ENCODE measurements at places on chromosomes 2 and 18.

DNA sequence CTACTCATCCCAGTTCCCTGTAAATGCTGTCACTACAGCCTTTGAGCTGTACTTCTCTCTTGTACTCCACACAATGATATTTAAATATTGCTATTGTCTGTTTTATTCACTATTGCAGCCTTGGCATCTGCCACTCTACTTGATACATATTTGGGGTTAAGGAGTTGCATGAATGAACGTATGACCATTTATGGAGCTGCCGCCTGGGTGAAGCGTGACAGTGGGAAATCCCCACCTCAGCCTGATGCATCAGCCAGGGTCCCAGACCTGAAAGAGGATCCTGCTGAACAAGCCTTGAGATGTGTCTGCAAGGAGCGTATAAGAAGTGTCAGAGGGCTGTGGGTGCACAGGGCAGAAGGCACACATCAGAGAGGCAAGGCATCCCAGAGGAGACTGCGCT lies 39.1 kb downstream of the MRPL35 start:
- DNase-seq: no peak

GRCh38 chr18:36464126-36464651 lies 166.7 kb downstream of the FHOD3 start:
- no peak for DNase-seq

GRCh38 chr18:71902482-71902881 lies 641.7 kb downstream of the CBLN2 start:
- DNase-seq: no peak

GRCh38 chr2:128765811-128766210 lies 447.1 kb upstream of the HS6ST1 start:
- DNase-seq: no peak

DNA sequence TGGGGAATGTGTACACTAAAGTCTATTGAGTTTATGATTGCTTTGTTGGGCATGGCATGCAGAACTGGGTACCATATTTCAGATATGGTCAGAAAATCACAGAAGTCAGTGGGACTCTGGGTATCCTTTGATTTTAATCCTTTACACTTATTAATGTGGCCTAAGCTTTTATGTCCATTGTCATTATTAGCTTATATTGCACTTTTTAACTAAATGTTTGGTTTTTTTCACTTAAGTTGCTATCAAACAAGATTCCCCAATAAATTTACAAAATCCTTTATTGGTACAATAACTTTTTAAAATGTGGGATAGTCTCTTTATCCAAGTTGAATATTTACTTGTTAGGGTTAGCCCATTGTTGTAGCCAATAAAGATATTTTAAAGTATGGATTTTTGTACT lies 234.1 kb upstream of the NRP2 start:
- DNase-seq: no peak

- no peak for DNase-seq
These were observed 9.1 kb downstream of the LCLAT1 start for GRCh38 chr2:30456106-30456505.

DNA sequence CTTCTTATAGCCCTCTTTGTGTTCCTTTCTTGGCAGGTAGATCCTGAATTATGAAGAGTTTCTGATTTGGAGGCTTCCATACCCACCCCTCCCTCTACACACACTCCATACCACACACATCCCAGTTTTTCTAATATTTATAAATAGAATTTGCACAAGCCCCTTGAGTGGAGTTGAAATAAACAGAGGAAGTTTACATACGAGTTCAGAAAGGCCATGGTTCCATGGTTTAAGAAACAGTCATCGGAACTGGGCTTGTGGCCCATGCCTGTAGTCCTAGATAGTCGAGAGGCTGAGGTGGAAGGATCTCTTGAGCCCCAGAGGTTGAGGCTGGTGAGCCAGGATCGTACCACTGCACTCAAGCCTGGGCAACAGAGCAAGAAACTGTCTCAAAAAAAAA lies 62.7 kb upstream of the TANC1 start:
- DNase-seq: no peak

GRCh38 chr18:78792094-78792493 lies 187.5 kb upstream of the SALL3 start:
- no peak for DNase-seq

DNA sequence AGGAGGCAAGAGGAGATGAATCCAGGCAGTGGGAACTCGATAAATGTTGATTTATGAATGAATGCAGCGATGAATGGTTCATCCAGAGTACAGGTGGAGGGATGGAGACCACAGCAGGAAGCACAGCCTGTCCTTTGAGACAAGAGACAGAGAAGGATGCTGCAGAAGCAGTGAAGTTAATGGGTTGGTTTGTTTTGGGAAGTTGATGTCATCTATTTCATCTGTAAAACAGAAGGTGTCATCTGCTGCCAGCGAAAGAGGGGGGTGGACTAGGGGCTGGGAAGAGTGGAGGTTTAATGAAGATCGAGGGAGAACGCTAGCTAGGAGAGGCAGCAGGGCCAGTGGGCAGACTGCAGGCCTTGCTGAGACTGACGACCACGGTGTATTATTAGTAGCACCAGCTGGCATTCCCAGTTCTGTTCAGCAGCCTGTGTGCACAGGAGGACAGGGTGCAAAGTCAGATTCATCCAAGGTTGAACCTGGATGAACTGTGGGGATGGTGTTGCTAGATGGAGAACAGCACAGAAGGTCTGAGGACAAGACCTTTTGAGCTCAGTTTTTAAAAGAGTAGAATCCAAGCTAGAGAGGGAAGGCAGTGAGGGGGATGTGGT lies 120.3 kb upstream of the CAPN13 start:
- DNase-seq: no peak

DNA sequence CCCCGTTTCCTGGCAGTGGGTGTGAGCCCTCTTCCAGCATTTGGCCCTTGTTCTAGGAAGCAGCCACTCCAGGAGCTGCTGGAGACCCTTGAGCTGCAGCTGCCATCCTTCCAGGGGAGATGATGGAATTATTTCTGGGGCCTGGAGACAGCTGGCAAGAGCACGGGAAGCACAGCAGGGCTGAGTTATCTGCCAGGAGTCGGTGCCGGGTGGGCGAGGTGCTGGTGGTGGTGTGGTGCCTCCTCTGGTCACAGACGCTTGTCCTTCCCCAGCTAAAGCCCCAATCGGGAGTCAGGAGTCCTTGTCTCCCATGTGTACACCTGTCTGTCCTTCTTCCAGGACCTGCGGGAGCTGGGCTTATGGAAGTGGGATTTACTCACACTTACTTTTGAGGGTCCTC lies 36.0 kb downstream of the DPYSL5 start:
- no peak for DNase-seq

DNA sequence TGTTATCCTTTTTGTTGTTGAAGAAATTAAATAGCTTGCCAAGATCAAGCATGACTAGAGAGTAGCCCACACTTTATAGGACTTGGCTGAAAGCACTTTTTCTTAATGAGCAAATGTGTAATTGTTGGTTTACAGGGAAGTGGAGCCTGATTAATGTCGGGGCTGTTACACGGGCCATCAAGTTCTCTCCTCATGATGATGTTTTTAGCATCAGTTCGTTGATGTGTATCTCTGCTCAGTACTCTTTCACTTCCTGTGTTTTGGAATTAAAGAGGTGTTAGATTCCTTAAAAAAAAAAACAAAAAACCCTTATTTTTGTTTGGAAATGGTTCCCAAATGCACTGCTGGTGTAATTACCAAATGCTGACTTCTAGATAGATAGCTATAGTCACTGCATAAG lies 114.2 kb downstream of the PTPRM start:
- DNase-seq: no peak

DNA sequence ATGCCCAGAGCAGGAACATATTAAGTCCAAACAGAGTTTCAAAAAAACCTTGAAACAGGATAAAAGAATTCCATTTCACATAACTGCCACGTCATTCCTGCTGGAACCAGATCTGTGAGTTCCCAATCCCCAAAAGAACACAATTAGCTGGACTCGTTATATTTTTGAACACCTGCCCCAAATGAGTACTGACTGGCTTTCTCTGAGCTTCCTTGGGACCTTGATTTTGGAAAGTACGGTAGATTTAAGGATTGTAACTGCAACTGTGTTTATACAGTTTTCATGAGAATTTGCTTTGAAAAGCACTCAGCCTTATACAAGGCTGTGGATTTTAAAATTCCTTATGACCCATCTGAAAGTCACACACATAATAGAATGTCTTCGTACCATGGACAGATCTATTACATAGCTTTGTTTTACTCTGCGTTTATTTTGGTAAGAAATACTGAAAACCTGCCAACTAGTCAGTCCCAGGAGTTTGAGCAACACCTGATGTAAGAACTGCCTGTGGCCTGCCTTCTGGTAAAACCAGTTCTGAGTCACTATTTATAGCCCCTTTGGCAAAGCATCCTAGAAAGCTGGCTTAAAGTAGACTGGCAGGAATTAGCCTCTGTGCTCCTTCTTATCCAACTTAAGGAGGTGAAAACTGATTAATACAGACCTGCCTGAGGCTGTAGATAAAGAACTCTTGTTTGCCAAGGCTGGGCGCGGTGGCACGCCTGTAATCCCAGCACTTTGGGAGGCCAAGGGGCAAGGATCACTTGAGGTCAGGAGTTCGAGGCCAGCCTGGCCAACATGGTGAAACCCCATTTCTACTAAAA lies 48.1 kb downstream of the MERTK start:
- no peak for DNase-seq

GRCh38 chr2:112648081-112648480 lies 2.3 kb downstream of the SLC20A1 start:
- DNase-seq: no peak

DNA sequence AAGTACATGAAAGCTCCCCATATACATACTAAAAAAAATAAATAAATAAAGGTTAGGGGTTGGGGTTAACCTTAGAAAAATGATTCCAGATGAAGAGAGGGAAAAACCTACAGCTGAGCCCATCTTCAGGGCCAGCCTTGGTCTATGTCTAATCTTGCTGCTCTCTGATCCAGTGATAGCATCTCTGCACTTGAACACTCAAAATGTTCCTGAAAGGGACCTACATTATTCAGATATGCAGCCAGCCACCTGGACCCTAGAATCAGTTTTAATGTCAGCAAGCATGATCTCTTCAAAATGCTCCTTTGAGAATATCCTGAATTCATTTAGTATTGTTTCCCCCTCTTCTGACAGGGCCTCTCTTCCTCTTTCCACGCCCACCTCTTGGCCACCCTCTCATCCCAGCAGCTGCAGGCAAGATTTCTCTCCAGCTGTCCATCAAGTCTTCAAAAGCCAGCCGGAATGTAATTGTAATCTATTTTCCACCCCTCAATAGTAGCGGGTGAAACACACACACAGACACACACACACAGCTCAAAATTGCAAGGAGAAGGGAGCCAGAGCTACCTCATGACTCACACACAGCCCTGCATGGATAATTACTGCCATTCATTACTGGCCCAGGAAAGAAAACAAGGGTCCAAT lies 135.5 kb downstream of the MYO3B start:
- no peak for DNase-seq

DNA sequence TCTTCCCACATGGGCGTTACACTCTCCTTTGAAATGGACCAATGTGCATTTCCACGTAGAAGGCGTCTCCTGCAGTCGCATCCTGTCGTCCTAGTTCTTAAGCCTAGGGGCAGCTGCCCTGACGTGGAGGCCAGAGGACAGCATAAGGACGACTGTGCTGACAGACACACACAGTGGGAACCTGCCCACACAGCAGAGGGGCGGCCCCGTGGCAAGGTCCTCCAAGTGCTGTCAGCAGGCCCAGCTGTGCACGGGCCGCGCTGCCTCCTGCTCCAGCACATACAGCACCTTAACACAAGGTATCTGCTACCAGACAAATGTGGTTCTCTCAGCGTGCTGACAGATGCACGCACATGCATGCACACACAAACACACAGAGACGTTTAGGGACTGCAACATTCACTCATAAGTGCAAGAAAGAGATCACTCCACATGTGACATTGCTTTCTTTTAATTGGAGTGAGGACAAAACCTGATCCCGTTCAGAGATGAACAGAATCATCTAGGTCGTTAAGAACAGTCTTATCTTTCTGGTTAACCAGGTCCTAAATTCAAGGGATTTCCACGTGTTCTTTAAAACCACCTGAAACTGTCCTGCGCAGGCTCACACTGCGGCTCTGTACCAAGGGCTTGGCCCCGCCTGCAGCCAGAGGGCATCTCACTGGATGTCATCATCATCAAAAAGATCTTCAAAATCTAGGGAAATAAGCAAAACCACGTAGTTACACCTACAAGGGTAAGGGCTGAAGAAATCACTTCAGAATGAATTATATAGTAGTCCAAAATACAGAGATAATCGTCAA lies 5.5 kb downstream of the COPS9 start:
- no peak for DNase-seq

GRCh38 chr2:96359310-96359709 lies 23.7 kb downstream of the NCAPH start:
- peak; percentile 25 for DNase-seq

GRCh38 chr2:160076914-160077313 lies 14.5 kb upstream of the PLA2R1 start:
- DNase-seq: no peak

DNA sequence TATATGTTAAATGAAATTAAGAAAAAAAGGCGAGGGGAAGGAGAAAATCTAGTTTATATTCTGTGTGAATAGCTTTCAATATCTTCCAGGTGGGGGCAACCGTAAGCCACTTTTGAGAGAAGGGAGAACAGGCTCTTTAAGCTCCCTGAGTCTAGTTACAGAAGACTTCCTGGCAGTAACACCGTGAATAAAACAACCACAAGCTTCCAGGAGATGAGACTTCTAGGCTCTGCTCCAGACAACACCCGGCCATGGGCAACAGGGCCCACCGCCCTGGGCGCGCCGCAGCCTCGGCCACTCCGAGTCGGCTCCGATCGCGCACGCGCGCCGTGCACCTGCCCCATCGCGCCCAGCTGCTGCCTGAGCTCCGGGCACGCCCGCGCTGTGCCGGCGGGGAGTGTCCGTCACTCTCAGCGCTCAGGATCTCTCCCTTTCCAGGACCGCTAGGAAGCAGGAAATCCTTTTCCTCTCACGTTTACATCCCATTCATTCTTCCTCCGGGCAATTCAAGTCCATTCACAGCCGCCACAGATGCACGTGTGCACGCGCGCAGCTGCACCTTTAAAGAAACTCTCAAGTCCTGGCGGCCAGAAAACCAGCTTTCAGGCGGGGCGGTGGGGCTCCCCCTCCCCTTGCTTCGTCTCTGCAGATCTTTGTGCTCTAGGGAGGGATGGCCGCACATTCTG lies 19.4 kb upstream of the PAX3 start:
- DNase-seq: no peak

GRCh38 chr18:30177056-30177455 lies 865.5 kb downstream of the DSC3 start:
- no peak for DNase-seq

DNA sequence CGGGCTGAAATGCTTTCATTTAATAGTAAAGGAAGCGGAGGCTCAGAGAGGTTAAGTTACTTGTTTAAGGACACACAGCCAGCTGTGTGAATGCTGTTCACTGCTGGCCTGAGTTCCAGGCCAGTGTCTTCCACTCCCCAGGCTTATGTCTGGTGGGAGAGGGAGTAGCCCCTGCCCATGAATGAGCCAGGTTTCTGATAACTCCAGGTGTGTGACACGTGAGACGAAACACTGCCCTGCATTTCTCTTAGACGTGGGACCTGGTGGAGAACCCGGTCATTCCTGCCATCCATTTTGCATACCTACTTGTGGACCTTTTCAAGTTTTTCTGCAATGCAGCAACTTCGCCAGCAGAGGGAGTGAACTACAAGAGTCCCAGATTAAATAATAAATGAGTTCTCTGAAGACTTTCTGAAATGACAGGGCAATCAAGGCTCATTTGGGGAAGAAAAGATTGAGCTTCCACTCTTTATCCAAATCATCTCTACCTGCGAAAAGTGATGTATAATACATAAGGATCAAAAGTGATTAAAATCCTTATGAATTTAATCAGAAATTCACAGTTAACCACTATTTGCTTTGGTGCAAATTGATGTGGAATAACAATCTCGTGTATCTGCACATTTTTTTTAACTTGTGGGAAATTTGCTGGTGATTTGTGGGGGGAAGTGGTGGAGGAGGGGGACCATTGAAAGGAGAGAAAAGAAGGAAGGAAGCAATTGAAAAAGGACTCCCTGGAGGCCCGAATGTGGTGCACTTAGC lies 79.4 kb upstream of the ASB18 start:
- DNase-seq: no peak
